NCI-H460 (cell line): ENCODE measurements at places on chromosomes 1 and 21. TPM values are rescaled to one million over a fixed set of nuclear protein-coding genes. Genes with fewer than 3 reads are reported as not detected.

DNA sequence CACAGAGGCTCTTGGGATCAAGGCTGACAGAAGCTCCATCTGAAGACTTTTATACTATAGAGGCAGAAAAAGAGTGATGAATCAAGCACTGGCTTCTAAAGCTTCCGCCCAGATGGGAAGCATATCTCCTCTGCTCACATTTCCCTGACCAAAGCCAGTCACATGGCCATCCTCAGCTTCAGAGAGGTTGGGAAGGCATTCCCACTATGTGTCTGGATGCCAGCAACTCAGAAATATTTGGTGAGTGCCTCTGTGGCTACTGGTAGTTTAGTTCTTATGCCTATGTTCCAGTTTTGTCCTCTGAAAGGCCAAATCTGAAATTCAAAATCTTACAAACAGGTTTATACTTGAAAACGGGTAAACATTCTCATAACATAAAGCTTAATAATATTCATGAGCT lies 9.9 kb upstream of the DISC1 start:
- DNase-seq, result no peak

DNA sequence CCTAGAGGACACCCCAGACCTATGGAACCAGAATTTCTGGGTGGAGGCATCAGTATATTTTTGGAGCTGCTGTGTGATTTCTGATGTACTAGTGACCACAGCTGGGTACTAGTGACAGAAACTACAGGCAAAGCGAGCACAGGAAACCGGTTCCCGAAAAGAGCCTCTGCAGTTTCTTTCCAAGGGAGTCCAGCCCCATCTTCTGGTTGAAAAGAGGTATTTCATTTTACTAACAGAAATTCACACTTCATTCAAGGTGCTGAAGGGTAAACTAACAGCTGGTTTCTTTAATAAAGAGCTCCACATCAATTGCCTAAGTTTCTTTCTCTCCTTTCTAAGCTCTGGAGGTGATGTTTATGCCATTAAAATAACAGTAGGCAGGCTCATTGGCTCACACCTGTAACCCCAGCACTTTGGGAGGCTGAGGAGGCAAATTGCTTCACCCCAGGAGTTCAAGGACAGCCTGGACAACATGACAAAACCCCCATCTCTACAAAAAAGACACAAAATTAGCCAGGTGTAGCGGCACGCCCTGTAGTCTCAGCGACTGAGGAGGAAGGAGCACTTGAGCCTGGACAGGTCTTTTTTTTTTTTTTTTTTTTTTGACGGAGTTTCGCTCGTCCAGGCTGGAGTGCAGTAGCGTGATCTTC lies 22.0 kb downstream of the THAP3 start:
- peak; percentile 18 for DNase-seq

GRCh38 chr1:224106568-224107281 lies 7.2 kb upstream of the FBXO28 start:
- peak; percentile 38 for DNase-seq

- DNase-seq, result peak; percentile 76
Measured at GRCh38 chr1:42484382-42484781, 21.3 kb downstream of the CCDC30 start.

The SMIM1 gene
- not detected in 2 replicates for total RNA-seq
